ENCODE measurements at places on chromosomes 2 and 18. TPM values are rescaled to one million over a fixed set of nuclear protein-coding genes. Genes with fewer than 3 reads are reported as not detected.

The RNMT gene
- total RNA-seq: 10.8 TPM

The LIMS3 gene
- total RNA-seq: 1.6 TPM

The ARHGAP25 gene
- 0.47 TPM for total RNA-seq

The ALK gene
- total RNA-seq: 0.16 TPM

The IL1A gene
- total RNA-seq: 0.09 TPM

The IL37 gene
- total RNA-seq: not detected

The LTBP1 gene
- total RNA-seq: 836 TPM

The GKN1 gene
- total RNA-seq: not detected

The VIL1 gene
- total RNA-seq: not detected

The FOXI3 gene
- total RNA-seq: not detected
